ENCODE measurements at places on chromosomes 13 and 19. TPM values are rescaled to one million over a fixed set of nuclear protein-coding genes. Genes with fewer than 3 reads are reported as not detected.

ATP4A gene
- 0.74 TPM for total RNA-seq

RYR1 gene
- 12.8 TPM for total RNA-seq

PROZ gene
- not detected for total RNA-seq

AMER2 gene
- 0.09 TPM for total RNA-seq

NECTIN2 gene
- total RNA-seq = 135 TPM

ZFP82 gene
- total RNA-seq = 10.2 TPM

TEKTIP1 gene
- total RNA-seq = 5.4 TPM

CADM4 gene
- total RNA-seq = 40.5 TPM

DPP9 gene
- total RNA-seq = 47.5 TPM

SRRM5 gene
- 0.18 TPM for total RNA-seq

HAUS5 gene
- 20.5 TPM for total RNA-seq

ZFP28 gene
- 5.1 TPM for total RNA-seq

ZNF471 gene
- total RNA-seq = 1.7 TPM

CDC16 gene
- total RNA-seq = 25.8 TPM

RDH8 gene
- not detected for total RNA-seq

ITGBL1 gene
- not detected for total RNA-seq

ATG4D gene
- 67.0 TPM for total RNA-seq

USHBP1 gene
- total RNA-seq = 0.39 TPM

TMEM150B gene
- not detected for total RNA-seq

IL11 gene
- total RNA-seq = 0.12 TPM

NKG7 gene
- total RNA-seq = not detected

FCER2 gene
- total RNA-seq = not detected

SWSAP1 gene
- total RNA-seq = 2.1 TPM

CA11 gene
- 11.9 TPM for total RNA-seq

CATSPERD gene
- not detected for total RNA-seq

IPO5 gene
- 89.7 TPM for total RNA-seq

IGSF23 gene
- total RNA-seq = not detected

LRRC63 gene
- total RNA-seq = 0.81 TPM

RASL11A gene
- 1.9 TPM for total RNA-seq

CILP2 gene
- 7.5 TPM for total RNA-seq

ARL11 gene
- total RNA-seq = 0.21 TPM

ZMYM5 gene
- total RNA-seq = 6.6 TPM

GIPC3 gene
- 0.54 TPM for total RNA-seq
